KBM-7 (cell line): ENCODE measurements at places on chromosomes 11 and 22.

DNA sequence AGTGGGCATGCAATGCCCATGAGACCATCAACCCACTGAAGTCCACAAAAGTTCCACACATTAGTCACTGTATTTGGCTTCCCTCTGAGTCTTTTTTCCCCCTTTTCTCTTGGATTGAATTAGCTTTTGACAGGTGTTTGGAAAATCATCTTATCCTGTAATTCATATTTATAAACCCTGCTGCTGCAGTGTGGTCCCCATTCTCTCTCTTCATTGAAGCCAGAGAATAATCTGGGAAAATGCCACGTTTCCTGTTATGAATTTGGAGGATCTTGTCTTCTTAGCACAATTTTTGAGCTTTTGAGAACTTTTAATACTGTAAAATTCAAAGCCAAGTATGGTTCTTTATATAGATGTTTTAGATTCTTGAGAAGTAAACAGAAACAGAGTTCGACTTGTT is 84.8 kb downstream of the UVRAG start:
- DNase-seq, result no peak

DNA sequence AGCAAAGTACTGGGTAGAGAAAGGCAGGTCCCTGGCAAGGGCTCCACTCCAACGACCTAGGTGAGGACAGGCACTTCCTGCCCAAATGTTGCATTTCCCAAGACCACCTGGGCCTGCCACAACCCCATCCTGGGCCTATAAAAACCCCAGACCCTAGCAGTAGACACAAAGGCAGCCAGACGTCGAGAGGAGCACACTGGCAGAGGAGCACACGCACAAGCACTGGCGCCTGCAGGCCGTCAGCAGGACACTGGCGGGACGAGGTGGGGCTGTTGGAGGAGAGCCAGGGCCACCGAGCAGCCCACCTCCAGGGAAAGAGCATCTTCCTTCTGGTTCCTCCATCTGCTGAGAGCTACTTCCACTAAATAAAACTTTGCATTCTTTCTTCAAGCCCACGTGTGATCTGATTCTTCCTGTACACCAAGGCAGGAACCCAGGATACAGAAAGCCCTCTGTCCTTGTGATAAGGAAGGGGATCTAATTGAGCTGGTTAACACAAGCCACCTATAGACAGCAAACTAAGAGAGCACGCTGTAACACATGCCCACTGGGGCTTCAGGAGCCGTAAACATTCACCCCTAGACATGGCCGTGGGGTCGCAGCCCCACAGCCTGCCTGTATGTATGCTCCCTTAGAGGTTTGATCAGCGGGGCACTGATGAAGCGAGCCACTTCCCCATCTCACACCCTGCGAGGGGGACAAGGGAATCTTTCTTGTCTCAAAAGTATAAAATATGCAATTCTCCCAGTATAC is 89.7 kb upstream of the MTMR2 start:
- DNase-seq, result no peak

DNA sequence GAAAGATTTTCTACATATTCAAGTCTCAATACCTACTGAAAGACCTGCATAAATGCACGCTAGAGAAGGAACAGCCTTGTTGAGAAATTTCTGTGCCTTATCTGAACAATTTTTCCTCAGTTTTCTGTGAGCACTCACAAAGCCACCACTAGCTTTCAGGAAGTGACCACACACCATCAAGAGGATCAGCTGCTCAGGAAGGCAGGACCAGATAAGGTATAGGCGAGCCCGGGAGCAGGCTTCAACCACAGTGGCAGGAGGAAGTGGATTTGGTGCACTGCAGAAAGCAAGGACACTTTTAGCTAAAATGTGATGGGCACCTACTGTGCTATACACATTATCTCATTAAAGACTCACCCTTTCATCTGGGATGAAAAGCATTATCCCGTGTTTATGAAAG is 220.8 kb downstream of the RAB38 start:
- DNase-seq, result peak; percentile 32

DNA sequence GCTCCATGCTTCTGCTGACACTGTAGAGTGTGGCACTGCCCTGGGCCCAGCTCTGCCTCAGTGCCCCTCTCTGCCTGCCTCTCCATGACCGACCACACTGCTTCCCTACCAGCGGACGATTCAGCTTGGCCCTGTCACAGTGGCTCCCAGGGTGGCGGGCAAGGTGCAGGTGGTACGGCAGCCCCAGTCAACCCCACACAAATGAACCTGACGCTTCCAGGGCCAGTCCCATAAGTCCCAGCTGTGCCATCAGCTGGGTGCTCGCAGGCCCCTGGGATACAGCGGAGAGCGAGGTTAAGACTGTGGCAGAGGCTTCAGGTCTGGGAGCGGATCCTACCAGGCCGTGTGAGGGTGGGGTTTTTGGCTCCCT is 134.8 kb downstream of the LDLRAD3 start:
- DNase-seq, result no peak

DNA sequence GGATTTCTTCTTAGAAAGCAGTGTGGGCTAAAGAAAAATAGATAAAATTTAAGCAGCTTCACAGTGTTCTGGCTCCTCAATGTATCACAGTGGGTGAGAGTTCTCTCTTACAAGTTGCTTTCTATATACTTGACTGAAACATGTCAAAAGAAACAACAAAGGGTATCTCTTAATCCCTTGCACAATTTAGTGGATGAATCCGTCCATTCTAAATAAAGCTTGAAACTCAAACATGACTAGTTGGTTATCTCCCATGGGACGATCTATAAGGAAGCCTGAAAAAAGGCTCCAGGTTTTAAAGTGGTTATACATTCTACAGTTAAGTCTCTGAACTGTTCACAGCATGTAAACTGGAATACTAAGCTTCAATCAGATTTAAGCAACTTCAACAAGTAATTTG is 993.1 kb upstream of the CNTN5 start:
- DNase-seq, result no peak

GRCh38 chr22:30615543-30615954 is 8.6 kb downstream of the TCN2 start:
- DNase-seq, result no peak

DNA sequence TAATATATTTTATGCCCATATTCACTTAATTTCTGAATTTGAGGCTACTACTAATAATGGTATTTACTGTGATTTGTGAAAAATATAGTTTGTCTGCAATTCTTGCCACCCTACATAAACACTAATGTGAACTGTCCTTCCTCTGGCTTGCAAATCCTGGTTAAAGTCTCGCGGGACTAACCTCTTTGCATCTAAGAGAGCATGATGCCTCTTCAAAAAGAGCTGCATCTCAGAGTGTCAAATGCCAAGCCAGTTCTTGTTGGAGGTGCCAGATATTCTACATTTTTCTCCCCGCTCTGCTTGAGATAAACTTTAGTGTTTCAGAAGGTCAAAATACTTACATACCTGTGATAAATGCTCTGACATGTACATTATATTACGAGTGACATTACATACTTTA is 2.1 kb downstream of the ARHGAP42 start:
- DNase-seq, result no peak

DNA sequence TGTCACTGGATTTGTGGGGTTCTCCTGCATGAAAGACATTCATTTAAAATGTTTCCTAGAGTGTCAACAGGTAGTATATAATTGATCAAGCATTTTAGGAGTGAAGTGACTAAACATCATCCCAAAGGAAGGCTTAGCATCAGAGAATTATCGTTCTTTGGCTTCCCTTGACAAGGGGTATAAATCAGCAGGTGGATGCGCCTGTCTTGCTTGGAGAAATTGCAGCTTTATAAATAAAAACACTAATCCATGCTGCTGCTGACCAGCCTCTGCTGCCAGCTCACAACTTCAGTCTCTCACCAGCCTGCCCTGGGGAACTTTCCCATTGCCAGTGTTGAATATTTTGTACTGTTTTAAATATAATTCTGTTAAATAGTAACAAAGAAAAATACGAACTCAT is 1184.7 kb upstream of the TENM4 start:
- DNase-seq, result no peak

DNA sequence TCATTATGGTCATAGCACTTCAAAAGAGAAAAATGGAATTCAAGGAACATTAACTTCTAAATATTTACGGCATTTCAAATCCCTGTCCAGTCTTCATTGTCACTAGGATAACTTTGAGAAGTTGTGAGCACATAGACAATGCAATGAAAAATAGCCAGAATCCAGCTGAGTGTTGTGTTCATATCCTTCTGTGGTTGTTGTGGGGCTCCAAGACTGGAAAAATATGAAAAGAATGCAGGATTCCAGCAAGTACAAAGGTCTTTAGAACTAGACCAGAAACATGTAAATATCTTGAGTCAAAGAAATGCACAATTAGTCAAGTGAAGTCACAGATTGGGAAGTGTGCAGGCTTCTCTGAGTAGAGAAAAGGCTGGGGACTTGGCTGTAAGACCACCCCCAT is 68.7 kb downstream of the WT1 start:
- DNase-seq, result no peak

- no peak for DNase-seq
These were observed 137.8 kb downstream of the KIRREL3 start for GRCh38 chr11:126862664-126863243.

DNA sequence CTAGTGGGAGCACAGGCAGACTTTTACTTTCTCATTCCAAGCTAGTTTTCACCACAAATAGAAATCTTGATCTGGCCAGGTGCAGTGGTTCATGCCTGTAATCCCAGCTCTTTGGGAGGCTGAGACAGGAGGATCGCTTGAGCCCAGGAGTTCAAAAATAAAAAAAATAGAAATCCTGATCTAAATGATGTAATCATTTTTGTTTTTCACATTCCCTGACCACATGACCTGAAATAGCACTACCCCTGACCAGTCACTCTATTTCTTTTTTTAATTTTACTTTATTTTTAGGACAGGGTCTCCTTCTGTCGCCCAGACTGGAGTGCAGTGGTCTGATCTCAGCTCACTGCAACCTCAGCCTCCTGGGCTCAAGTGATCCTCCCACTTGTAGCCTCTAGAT is 2.3 kb upstream of the TCN2 start:
- DNase-seq, result no peak

DNA sequence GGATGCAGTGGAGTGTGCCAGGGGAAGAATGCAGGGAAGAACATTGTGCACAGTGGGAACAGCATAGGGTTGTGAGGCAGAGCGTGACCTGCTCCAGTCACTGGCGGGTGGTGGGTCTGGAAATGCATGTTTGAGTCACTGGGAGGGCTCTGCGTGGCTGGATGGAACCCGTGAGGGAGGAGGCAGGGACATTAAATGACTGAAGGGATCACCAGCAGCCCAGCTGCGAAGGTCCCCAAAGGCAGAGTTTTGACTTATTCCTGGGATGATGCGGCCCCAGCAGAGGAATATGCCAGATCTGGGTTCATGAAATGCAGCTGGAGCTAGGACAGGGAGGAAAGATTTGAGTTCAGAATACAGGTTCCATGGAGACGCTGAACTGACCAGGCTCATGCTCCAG is 104.0 kb upstream of the FGF3 start:
- DNase-seq, result no peak

DNA sequence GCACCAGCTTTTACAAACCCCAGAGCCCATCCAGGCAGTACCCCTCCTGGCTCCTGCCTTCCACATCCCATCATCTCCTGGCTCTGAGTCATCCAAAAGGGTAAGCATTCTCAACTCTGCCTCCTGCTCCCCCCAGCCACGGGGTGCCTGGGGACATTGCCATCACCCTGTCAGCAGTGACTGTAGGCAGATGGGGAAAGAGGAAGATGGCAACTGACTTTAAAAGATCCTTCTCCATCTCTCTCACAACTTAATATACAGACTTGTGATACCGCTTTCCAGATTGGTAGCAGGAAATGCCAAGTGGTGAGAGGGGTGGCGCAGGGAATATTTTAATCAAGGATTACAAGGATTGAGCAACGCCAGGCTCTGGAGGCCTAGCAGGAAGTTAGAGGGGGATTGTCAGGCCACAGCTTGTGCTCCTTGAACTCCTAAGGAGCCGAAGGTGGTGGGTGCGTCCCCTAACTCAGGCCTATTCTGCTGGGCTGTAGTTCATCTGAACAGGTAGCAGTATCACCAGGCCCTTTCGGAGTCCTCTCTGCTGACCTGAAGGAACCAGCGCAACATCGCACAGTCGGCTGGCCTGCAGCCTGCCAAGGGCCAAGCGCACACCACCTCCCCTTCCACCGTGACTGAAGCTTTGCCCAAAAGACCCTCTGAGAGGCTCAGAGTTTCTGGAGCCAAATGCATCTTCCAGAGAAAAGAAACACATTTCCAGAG is 83.3 kb downstream of the ZC3H12C start:
- DNase-seq, result peak; percentile 12

DNA sequence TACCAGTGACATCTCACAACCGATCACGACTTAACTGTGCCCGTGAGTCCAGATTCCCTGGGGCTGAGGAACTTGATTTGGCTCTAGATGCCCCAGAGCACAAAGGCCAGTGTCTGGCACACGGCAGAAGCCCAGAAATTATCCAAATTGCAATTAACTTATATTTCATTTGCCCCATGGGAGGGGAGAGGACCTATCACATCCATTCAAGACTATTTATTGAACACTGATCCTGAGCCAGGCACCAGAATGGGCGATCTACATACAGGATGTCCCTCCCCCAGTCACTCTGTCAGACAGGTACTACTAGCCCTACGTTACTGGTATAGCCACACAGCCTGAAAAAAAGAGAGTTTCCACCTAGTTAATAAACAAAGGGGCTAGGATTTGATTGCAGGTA is 5.1 kb downstream of the DNAL4 start:
- no peak for DNase-seq

GRCh38 chr11:130765951-130766649 is 150.2 kb downstream of the SNX19 start:
- no peak for DNase-seq

DNA sequence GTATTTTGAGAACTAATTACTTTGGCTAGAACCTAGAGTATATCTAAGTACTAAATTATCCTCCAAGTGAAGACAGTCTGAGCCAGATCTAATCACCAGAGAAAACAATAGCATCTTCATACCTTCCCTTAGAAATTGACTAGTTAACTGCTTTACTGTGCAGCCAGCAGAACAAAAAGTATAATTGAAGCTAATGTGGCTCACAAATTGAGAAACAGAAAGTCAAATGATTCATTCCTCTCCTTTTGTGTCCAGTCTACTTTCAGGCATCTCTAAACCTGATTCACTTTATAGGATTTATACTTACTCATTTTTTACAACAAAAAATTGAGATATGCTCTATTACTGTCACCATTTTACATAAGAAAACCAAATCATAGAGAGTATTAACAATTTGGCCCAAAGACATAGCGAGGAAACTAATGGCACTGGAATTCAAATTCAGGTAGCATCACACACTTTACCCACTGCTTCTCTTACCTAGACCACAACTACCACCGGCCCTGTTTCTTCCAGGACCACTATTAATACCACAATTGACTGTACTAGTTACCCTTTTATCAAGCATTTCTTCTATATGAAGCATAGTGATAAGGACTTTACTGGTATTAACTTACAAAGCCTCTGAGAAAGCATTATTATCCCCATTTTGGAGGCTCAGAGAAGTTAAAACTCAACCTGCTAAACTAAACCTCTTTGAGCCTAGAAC is 1402.6 kb upstream of the TENM4 start:
- no peak for DNase-seq

GRCh38 chr11:46291441-46292150 is 14.1 kb downstream of the CREB3L1 start:
- no peak for DNase-seq
